ENCODE measurements at places on chromosomes 4 and X. TPM values are rescaled to one million over a fixed set of nuclear protein-coding genes. Genes with fewer than 3 reads are reported as not detected.

- ATAC-seq = no peak
Measured at GRCh38 chrX:129721870-129722269, 16.9 kb upstream of the XPNPEP2 start.

- no peak for ATAC-seq
Measured at GRCh38 chr4:108831886-108832285, 69.0 kb upstream of the ETNPPL start.

- ATAC-seq = peak; percentile 64
Measured at GRCh38 chrX:1336331-1336943, at the start of gene IL3RA. IL3RA (plus strand) TSS chrX:1336785; CDS start chrX:1341766, 4,981 bp downstream.

DNA sequence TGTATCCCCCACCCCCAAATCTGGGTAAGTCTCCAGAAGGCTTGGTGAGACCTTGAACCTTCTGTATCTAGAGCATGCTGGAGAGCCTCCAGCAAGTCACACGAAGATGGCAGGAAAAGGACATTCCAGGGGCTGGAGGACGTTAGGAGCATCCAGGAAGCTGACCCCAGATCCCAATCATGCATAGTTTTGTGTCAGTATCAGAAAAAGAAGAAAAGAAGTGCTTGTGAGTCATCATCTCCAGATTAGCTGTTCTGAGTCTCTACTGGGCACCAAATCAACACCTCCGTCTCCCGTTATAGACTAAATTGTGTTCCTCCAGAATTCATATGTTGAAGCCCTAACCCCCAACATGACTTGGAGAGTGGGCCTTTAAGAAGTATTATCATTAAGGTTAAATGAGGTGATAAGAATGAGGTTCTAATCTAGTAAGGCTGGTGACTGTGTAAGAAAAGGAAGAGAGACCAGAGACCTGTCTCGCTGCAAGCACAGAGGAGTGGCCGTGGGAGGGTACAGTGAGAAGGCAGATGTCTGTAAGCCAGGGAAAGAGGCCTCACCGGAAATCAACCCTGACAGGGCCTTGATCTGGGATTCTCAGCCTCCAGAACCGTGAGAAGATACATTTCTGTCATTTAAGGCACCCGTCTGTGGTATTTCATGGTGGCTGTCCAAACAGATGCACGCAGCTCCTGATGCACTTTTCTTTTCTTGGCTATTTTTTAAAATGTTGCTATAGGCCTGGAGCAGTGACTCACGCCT lies 38.1 kb upstream of the CLDN24 start:
- no peak for ATAC-seq

DNA sequence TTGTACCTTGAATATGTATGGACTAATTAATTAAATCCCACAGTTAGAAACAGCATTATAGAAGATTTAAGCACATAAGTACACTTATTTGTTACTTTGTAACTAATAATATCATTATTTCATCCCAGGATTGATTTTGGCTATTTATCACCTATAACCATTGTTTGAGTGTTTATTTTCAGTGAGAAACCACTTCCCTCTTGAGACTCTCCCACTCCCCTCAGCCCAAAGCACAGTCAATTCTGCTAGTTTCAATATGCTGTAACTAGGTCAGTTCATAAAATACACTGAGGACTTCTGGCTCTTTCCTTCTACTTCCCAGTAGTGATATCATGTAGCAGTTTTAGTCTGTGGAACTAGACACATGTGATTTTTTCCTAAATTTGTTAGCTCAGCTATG lies 16.3 kb downstream of the OFD1 start:
- ATAC-seq = no peak

GRCh38 chrX:1600406-1601050 lies 9.1 kb downstream of the AKAP17A start:
- ATAC-seq = no peak

DNA sequence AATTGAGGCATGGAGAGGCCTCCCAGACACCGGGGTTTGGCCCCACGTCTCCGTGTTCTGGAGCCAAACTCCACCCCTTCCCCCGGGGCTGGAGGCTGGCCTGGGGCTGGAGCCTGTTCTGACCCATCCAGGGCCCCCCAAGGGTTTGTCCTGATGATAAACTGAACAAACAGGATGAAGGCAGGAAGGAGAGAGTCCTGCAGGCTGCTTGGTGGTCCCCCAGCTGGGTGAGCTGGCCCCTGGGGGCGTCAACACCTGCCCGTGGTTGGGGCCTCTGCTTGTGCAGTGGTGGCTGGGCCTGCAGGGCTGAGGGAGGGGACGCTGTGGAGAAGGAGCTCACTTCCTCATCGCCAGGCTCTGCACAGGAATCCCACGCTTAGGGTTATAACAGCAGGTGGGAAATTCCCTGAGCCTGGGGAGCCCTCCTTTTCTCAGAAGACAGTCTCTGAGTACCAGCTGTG lies 2.3 kb downstream of the SH3TC1 start:
- no peak for ATAC-seq

GRCh38 chr4:56424697-56425514 lies 10.5 kb downstream of the PPAT start:
- no peak for ATAC-seq

DNA sequence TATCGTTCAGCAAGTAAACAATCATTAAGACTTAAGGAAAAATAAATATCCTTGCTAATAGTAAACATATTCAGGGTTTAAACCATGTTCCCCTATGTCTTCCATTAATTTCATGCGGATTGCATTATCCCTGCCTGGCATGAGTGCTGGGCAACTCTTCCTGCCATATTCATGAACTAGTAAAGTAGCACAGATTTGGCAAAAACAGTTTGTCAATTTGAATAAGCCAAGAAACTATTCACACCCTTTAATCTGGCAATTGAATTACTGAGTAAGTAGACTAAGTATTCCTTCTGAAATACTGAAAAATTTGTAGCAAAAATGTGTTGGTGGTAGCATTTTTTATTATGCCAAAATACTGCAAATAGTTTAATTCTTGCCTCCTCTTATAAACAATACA lies 512.0 kb downstream of the NLGN4X start:
- ATAC-seq = no peak

- ATAC-seq = no peak
Measured at GRCh38 chrX:87397103-87397886, 120.3 kb upstream of the KLHL4 start.

DNA sequence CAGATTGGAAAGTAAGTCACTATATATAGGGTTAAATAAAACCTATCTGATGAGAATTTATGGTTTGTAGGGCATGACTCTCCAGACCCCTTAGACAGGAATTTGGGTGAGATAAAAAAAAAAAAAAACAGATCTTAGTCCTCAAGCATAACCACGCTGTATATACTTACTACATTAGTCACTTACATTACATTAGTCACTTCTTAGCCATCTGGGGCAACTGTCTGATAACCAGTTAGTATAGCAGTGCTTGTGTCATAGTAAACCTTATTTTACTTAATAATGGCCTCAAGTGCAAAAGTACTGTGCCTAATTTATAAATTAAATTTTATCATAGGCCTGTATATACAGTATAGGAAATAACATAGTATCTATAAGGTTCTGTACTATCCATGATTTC lies 60.2 kb upstream of the RPS6KA6 start:
- no peak for ATAC-seq

- no peak for ATAC-seq
Measured at GRCh38 chrX:133586443-133586842, 171.2 kb upstream of the GPC4 start.

- no peak for ATAC-seq
Measured at GRCh38 chr4:10753856-10754402, 69.4 kb upstream of the CLNK start.

Gene SLC9A7
- total RNA-seq = 4.1 TPM

Gene HCCS
- total RNA-seq = 24.1 TPM

Gene HPGDS
- total RNA-seq = 1.7 TPM

Gene DCAF12L2
- 1.1 TPM for total RNA-seq

Gene CENPI
- total RNA-seq = 3.1 TPM

Gene KCTD8
- total RNA-seq = 4.4 TPM

Gene NPNT
- 119 TPM for total RNA-seq

Gene CXCL6
- not detected for total RNA-seq

Gene TMEM31
- total RNA-seq = not detected

Gene MAGEE1
- total RNA-seq = 3.2 TPM

Gene NDUFB11
- total RNA-seq = 43.3 TPM

Gene NPFFR2
- total RNA-seq = not detected

Gene GPRASP1
- 33.8 TPM for total RNA-seq

All from gastroesophageal sphincter (tissue), 4 donors.